ENCODE measurements at places on chromosomes 3 and 15.

GRCh38 chr3:23550402-23550801, 255.4 kb upstream of the UBE2E1 start:
- DNase-seq = no peak

DNA sequence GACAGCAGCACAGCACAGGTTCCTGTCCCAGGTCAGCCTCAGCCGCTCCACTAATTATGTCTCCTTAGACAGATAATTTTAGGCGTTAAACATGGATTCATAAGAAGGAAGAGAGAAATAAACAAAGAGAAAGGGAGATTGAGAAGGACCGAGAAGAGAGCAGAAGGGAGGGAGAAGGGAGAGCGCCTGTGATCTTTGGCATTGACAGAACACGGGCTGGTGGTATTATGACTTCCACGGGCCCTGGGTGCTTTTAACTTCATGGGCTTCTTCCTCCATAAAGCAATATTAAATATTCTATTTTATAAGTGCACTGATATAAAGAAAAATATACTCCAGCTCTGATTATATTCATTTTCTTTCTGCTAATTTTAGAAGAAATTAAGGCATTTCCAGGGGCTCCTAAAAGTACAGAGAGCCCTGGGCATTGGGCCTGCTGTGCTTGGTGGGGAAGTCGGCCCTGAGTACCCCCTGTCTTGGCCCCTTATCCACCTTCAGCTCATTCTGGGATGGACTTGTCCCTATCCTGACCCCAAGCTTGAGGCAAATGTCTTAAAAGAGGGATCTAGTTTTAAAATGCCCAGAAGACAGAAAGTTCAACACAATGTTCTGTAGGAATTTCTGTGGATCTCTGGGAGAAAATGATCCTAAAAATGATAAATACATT, 135.3 kb downstream of the MEX3B start:
- DNase-seq = no peak

DNA sequence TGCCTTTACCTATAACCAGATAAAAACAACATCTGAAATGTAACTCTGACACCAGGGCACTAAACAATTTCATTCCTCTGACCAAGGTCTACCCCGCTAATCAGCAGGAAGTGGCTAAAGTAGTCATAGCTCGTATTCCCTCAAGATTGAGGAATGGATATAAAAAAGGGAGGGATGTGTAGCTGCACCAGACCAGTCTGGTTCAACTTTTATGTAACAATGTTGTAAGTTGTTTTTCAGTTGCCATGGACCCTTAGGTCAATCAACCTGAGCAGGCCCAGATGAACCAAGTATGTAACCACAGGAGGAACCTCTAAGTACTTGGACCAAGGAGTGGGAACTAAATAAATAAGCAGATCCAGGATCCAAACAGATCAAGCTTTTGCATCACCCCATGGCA, 28.4 kb upstream of the IFT57 start:
- DNase-seq = no peak

DNA sequence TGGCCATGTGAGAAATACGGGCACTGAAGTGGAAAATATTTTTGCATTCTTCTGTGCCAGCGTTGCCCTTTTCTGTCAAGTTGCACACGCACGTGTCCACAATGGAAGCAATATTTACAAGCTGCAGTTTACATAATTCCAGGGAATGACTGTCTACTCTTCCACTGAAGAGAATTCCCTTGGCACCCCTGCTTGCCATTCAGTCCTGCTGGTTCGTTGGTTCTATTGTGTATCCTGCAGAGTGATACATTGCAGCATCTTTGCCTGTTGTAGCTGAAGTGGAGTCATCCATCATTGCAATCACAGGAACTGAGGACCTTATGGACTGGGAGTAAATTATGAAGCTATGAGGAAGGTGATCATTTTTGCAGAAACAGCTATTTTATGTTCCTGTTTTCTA, 759.4 kb downstream of the ROBO2 start:
- DNase-seq = no peak
